Testis (tissue), 5 donors: ENCODE measurements at places on chromosomes 16 and 17. TPM values are rescaled to one million over a fixed set of nuclear protein-coding genes. Genes with fewer than 3 reads are reported as not detected.
A peak's percentile ranks its signal among the peaks of the same experiment; 100 is the strongest.

Gene PPP1R27
- total RNA-seq, result 1.9 TPM

- H3K27ac ChIP-seq, result no peak overlapping the region
- no peaks in the 10 kb centered on the region for H3K36me3 ChIP-seq
- H3K27me3 ChIP-seq, result no peaks in the 10 kb centered on the region
- DNase-seq, result no peak
Measured at GRCh38 chr17:56213031-56213430, 59.8 kb downstream of the ANKFN1 start.

Gene FOXC2
- total RNA-seq, result 7.6 TPM

- no peaks in the 10 kb centered on the region for H3K4me1 ChIP-seq
- peak; percentile 79 for DNase-seq
- H3K36me3 ChIP-seq, result no peaks in the 10 kb centered on the region
- no peaks in the 10 kb centered on the region for H3K27me3 ChIP-seq
- H3K27ac ChIP-seq, result peak overlapping the region; percentile 33
Measured at GRCh38 chr16:77480681-77481315, 46.0 kb upstream of the ADAMTS18 start.

Gene HCRT
- not detected for total RNA-seq

Gene TP53TG3
- total RNA-seq, result 25.7 TPM
